ENCODE measurements at places on chromosomes 16 and 17.

- DNase-seq: no peak
Measured at GRCh38 chr17:30360086-30360808, 18.5 kb upstream of the CPD start.

DNA sequence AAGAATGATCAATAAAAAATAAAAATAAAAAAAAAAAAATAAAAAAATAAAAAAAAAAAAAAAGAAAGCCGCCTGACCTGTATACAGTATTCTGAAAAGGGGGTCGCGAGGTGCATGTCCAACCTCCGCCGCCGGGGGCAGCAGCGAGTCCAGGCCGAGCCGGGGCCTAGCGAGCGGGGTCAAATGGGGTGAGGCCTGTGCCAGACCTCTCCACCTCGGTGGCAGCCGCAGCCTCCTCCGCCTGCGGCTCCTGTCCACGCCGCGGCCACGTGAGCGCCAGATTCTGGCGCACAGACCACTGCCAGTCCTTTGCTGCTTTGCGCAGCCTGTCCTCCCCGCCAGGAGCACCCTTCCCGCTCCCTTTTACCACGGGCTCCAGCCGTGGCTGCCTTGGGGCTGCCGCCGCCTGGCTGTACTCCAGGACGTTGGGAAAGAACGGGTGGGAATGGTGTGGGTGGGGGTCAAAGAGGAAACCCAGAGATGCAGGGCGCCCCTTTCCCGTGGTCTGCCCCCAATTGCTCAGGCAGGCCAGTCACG, 2.4 kb upstream of the BCKDK start:
- DNase-seq: no peak

DNA sequence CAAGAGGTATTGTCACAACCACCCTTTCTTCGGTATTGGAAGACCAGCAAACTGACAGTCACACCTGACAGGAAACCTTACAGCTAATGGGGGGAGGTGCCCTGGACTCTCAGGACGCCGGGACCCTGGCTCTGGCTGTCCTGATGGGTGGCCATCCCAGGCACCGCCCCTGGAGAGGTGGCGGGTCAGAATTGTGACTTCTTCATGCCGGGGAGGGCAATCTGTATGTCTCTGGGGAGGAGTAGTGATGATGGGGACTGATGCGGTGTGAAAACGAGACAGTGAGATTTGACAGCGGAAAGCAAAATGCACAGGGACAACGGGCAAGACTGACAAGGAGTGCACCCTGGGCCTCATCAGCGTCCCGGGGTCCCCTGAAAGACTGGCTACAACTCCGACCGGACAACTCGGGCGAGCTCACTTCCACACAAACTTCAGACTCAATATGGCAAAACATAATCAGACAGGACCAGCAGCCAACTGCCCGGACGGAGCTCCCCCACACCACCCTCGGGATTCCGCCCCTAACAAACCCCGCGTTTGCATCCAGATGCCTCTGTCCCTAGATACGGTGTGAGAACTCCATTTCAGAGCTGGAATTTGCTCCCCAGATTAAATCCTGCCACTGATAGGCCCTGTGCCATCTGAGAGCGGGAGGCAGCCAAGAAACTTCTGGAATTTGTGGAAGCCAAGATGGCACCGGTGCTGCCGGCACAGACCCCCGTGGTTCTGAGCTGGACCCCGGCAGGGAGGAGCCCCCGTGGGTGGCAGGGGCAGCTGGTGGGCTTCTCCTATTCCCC, 83.6 kb upstream of the CREBBP start:
- no peak for DNase-seq

- no peak for DNase-seq
Measured at GRCh38 chr16:49416001-49416675, 42.5 kb downstream of the C16orf78 start.

DNA sequence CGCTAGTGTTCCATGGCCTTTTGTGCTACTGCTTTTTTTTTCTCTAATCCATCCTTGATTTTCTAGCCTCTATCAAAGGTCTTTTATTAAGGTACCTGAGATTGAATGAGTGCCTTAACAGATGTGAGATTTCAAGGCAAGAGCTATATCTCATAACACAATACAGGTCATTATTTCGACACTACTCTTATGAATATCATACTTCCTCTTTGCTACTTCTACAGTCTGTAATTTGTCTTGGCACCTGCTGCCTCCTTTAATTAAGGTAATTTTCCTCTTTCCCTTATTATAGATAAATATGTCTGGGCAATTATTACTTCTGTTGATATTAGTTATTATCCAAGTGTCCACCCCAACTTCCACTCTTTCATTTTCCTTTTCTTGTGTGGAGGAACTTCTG, 5.3 kb downstream of the KRT28 start:
- no peak for DNase-seq

- DNase-seq: no peak
Measured at GRCh38 chr16:77836801-77837200, 48.4 kb downstream of the VAT1L start.

DNA sequence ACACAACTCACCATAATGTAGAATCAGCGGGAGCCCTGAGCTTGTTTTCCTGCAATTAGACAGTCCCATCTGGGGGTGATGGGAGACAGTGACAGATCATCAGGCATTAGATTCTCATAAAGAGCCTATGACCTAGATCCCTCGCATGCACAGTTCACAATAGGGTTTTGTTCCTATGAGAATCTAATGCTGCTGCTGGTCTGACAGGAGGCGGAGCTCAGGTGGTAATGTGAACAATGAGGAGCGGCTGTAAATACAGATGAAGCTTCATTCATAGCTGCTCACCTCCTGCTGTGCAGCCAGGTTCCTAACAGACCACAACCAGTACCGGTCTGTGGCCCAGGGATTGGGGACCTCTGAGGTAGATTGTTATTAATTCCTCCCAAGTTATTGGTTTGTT, 2.9 kb upstream of the DOK4 start:
- DNase-seq: no peak

DNA sequence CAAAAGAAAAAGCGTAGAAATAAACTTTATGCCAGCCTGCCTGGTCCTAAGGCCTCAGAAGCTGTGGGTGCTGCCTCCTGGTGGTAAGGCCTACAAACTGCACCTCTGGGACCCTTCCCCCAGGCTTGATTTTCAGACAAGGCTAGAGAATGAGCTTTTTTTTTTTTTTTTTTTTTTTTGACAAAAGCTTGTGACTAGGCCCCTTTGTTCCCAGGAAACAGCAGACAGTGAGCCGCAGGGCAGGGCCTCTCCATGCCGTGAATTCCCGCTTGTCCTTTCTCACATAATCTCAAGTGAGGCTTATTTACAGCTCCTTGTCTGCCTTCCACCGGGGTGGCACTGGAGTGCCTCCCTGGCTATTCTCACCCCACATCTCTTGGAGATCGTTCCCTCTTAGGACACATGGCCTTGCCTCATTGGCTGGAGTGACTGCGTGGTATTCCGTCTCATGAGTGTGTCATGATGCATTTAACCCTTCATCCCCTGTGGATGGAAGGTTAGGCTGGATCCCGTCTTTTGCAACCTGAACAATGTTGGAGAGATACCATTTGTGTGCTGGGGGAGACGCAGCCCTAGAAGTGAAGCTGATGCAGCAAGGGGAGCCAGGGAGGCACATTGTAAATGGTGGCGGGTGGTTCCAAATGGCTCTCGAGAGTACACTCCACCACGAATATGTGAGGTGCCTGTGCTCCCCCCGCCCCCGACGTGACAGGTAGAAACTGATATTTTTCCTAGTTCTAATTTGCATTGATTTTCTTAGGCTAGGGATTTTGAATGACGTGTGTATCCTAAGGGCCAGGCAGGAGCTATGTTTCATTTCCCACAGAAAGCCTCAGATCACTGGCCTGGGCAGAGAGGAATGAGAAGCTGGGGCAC, 49.6 kb downstream of the USP22 start:
- no peak for DNase-seq

DNA sequence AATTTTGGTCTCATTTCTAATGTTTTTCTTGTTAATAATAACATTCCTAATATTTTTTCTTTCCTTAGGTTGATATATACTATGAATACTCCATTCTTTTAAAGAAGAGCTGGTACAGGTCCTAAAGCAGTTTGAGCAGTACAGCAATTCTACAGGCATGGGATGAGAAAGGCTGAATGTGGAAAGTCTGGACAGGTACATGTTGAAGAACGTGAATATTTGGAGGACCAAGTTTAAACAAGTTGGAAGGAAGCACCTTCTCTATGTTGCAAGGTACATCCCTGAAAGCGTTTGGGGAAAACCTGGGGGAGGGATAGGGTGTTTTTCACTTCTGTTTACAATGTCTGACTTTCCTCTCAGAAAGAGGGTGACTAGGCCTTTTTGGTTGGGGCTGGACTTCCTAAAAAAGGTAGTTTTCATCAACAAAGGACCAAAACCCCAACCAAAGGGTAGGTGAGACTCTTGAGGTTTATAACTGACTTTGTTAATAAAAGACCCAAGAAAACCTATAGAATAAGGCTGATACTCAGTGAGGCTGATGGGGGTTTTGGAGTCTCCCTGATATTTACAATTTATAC, 95.9 kb upstream of the AXIN2 start:
- no peak for DNase-seq

- DNase-seq: no peak
Measured at GRCh38 chr17:76382351-76382802, 2.0 kb upstream of the SPHK1 start.

GRCh38 chr16:85187002-85187401, 74.7 kb upstream of the CIBAR2 start:
- no peak for DNase-seq

DNA sequence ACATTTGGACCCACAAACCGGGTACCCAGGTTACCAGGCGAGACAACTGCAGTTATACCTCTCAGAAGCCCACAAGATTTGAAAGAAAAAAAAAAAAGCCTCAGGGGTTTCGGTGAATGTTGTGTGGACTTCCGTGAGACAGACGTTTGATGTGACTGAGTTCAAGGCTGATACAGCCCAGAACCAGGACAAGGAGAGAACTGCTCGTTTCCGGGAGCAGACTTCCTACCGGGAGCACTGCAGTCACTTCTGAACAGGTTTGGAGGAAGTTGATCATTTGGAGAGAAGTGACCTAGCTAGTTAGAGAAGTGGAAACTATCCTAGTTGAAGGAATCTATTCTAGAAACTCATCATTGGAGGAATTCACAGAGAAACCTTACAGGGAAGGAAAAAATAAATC, 847 bp downstream of the CKLF start:
- DNase-seq: no peak

DNA sequence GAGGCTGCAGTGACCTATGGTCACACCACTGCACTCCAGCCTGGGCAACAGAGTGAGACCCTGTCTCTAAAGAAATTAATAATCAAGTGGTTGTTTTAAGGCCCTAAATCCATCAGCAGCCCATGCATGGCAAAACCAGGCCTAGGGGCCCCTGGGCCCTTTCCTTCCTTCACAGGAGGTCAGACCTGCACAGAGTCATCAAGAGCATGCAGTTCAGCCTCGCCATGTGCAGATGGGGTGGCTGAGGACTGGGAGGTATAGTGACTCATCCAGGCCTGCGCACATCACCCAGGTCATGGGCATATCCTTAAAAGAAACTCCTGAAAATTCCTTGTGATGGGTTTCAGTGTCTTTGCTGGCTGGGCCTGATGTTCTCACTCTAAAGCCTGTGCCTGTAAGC, 72.4 kb upstream of the AMZ2 start:
- no peak for DNase-seq

- no peak for DNase-seq
Measured at GRCh38 chr17:6536053-6536452, 20.3 kb downstream of the PITPNM3 start.

DNA sequence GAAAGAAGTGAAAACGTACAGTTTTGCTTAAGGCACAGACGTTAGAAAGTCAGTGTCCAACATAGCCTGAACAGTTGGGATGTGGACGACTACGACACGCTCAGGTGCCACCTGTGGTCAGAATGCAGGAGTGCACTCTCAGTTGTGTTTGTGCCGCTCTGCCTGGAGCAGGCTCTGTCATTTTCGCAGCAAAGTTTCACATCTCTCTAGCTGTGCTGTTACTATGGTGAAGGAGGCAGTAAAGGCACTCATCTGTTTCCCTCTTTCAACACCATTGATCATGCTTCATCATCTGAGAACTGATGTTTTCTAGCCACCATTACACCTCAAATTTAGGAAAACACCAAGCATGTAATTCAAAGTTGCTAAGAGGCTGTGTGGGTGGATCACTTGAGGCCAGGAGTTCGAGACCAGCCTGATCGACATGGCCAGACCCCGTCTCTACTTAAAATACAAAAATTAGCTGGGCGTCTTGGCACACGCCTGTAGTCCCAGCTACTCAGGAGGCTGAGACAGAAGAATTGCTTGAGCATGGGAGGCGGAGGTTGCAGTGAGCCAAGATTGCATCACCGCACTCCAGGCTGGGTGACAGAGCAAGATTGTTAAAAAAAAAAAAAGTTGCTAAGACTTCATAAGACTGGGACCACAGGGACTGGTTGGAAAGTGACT, 44.9 kb upstream of the DNAJA2 start:
- DNase-seq: no peak

DNA sequence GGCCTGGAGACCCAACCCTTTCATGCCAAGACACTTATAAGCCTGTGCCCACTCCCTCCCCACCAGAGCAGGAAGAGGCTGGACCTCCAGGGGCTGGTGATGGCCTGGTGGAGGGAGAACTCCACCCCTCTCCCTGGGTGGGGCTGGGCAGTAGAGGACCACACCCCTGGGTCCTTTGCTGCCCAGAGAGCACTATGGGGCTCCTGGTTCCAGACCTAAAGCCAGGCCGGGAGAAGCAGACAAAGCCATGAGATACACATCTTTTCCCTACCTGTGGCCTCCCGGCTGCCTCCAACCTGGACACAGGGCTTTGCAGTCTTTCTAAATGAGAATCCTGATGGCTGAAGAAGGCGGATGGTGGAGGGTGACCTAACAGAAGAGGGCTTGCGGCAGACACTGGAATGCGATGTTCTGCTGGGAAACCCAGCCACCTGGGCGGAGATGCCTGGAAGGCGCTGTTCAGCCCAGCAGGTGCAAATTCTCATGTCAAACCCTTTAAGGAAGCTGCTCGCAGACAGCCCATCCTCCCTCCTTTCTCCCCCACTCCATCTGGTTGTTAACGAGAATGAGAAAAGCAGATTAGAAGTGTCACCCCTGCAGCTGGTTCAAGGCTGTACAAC, 43.9 kb upstream of the KIFC3 start:
- no peak for DNase-seq

GRCh38 chr16:66300037-66300436, 66.5 kb upstream of the CDH5 start:
- no peak for DNase-seq

- no peak for DNase-seq
Measured at GRCh38 chr16:62014319-62014923, 21.8 kb downstream of the CDH8 start.

DNA sequence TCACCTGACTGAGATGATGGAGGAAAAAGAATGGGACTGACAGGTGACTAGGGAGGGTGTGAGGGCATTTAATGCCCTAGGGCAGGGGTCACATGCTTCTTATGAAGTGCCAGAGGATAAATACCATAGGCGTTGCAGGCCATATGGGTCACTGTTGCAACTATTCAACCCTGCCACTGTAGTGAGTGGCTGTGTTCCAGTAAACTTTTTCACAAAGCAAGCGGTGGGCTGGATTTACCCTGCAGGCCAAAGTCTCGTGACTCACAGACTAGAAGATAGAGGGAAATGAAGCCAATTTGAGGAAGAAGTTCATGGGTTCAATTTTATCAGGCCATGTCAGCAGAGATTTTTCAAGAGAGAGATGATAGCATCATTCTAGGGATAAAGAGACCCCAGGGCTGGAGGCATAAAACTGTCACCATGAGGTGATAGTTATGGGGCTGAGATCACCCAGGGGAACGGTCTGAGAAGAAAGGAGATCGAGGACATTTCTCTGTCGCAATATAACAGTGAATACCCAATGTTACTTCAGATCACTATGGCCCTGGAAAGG, 8.6 kb downstream of the ARHGAP17 start:
- DNase-seq: no peak
